Stimulated activated CD8-positive, alpha-beta memory T cell treated with anti-CD3 and anti-CD28 coated beads, Interleukin-4, amount 100 ng/mL, for 24 hours (primary cell): ENCODE measurements at places on chromosomes 7 and 10.

- no peak for DNase-seq
These were observed 2.1 kb upstream of the BNIP3 start for GRCh38 chr10:131983780-131984179.

DNA sequence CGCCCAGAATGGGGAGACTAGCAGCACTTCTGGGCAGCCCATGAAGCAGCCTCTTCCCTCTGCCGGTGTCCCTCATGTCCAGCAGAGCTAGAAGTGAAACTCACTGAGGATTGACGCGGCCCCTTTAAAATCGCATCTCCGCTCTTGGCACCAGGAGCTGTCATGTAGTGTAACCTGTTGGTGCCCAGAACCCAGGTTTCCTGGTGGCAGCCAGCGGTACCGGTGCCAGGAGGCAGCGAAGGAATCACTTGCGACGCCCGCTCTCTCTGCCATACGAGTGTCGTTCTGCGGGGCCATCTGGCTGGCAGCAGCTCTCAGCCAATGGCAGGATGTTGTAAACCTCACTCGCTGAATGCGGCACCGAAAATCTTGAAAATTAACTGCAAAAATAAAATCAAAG lies 82.7 kb downstream of the CUX1 start:
- DNase-seq = no peak

DNA sequence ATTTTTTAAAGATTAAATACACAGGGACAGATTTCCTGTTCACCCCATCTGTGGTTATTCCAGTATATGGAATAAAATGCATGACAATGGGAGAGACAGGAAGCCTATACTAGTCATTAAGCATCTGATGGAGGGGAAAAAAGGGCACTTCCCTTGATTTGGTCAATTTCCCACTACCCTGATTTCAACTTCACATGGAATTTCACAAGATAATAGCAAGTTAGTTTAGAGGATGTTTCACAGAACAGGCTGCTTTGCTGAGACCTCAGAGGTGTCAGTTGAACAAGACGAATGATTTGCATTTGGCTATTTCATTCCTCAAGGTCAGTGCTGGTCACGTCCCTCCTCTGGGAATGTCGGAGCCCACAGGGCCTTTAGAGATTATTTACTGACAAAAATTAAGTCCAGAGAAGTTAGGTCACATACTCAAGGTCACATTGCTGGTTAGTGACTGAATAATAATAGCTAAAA lies 4.7 kb upstream of the ITPRIP start:
- DNase-seq = no peak

DNA sequence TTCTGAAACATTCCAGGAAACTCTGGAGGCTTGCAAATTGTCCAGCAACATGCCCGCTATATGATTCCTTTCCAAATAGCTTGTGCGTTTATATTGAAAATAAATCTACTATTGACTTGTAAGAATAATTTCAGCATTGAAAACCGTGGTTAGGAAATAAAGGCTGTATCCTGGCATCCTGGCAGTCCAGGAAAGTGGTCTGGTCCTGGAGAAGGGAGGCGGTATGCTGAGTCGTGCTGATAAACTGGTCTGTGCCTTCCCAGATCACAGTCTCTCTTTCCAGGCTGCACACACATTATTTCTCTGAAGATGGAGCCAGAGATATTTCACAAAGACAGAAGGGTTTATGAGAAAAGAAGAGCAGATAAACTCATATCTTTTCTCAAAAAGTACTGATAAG lies 350.1 kb upstream of the COBL start:
- DNase-seq = no peak

GRCh38 chr7:142153400-142153799 lies 41.9 kb downstream of the MGAM2 start:
- no peak for DNase-seq

DNA sequence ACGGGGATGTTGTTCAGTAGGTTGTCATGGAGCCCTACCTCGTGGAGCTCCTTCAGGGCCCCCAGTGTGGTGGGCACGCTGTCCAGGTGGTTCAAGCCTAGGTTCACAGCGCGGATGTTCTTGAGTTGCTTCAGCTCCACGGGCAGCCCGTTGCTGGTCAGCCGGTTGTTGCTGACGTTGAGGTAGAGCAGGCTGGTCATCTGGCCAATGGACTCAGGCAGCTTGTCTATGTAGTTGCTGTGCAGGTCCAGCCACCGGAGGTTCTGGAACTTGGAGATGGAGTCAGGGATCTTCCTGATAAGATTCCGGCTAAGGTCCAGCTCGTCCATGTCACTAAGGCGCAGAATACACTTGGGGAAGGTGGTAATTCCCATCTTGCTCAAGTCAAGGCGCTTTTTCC lies 26.0 kb downstream of the LRRC18 start:
- DNase-seq = no peak

- DNase-seq = no peak
These were observed 416.4 kb upstream of the MKI67 start for GRCh38 chr10:128542659-128543058.

DNA sequence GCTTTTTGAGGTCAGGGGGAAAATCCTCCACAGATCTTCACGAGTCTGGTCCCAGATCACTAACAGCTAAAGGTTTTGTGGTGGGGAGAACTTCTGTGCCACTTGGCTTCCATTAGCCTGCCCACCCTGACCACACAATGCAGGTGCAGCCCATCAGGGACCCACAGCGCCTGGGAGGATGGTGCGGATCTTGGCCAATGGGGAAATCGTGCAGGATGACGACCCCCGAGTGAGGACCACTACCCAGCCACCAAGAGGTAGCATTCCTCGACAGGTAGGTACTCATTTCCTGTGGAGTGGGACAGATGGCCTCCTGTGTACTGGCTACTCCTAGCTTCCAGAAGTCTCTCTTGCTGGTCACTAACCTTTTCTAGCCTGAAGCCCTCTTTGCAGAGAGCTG lies 1.5 kb downstream of the FAM241B start:
- no peak for DNase-seq

- no peak for DNase-seq
These were observed 8.6 kb upstream of the SUN1 start for GRCh38 chr7:823649-824048.

DNA sequence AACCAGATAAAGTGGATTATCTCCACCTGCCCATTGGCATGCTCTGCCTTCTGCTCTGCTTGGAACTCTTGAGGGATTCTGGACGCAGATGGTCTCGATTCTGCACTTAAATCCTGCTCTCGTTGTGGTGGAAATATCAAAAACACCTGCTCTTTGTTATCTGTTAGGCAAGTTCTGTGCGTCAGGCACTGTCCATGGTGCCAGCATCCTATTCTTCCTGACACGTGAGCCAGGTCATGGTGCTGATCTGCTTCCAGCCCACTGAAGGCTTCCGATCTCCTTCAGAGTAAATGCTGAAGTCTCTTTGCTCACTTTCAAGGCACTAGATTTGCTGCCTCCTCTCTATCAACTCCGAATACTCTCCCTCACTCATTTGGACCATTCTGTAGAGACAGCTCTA lies 505.6 kb downstream of the HTR7 start:
- DNase-seq = no peak

DNA sequence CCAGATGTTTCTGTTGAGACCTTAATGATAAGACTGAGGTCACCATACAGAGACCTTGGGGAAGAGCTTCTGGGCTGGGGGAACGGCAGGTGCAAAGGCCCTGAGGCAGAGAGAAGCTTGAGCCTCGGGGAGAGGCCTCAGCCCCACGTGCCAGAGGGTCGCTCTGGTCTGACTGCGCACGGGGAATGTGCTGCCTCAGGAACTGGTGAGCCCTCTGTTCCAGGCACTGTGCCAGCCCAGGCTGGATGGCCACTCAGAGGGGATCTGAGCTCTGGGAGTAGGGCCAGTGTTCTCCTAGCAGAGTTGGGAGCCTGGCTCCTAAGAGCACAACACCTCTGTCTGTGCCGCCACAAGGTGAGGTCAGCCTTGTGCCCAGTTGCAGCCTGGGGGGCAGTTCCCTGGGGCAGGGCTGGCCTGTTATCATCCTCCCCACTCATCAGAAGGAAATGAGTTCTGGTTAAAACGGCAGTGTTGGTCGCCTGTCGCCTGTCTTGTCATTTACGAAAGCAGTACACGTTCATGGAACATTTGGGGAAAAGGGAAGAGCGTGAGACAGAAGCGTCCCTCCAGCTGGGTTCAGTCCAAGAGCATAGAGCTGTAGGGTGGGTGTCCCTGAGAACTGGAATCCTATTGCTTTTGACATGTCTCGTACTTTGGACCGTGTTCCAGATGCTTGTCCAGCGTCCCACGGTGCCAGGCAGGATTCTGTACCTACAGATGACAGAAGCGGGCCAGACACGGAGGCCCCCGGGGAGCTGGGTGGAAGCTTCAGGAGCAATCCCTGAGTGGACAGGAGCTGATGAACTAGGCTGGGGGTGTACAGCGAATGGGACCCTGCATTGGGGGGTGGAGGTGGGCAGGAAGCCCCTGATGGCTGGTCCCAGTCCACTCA lies 4.3 kb downstream of the TTYH3 start:
- DNase-seq = no peak

- no peak for DNase-seq
These were observed 121.8 kb downstream of the CAMK1D start for GRCh38 chr10:12471135-12471534.

DNA sequence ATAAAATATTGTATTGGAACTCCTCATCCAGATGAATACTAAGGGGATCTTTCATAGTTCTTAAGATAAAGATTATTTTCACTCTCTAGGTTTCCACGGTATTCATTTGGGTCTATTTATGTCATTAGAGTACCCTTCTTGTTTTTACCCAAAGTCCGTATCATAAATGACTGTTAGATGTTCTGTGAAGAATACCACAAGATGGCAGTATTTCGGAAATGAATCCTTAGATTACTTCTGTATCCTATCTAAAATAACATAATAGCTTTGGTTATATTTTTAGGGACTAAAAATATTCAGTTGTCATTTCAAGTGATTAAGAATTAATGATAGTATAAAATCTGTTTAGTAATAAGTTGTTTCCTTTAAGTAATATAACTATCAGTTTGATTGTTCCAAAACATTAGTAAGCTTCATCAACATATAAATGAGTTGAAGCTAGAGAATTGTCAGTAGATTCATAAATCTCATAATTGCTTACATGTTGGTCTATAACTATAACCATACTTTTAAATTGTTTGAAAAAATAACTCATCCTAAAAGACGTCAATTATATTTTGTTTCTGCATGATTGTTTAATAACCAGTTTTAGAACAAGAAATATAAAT lies 337.5 kb upstream of the KCND2 start:
- DNase-seq = no peak

- DNase-seq = no peak
These were observed 236.9 kb downstream of the KLF6 start for GRCh38 chr10:3548076-3548475.

- DNase-seq = no peak
These were observed 29.9 kb downstream of the RNLS start for GRCh38 chr10:88553116-88553752.

GRCh38 chr10:72145657-72146056 lies 57.3 kb upstream of the SPOCK2 start:
- no peak for DNase-seq

DNA sequence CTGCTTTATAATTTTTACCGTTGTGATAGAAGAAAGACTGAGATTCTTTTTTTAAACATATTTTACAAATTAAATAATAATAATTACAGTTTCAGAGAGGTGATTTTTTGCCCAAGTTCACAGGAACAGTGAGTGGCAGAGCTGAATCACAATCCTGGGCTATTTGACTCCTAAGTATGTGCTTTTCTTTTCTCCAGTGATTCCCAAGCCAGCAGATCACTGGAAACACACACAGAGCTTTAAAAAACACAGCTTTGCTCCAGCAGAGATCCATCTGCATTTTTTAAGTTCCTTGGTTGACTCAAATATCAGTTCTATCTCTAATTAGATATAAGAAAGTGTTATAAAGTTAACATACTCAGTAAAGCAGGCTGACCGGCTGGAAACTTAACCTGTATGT lies 69.0 kb downstream of the AHR start:
- DNase-seq = no peak

GRCh38 chr7:50305583-50306493 lies 1.3 kb downstream of the IKZF1 start:
- DNase-seq = no peak

GRCh38 chr7:107953924-107954303 lies 49.0 kb downstream of the LAMB1 start:
- no peak for DNase-seq

GRCh38 chr7:151579644-151580043 lies 59.9 kb upstream of the RHEB start:
- DNase-seq = no peak

- DNase-seq = no peak
These were observed 329.9 kb downstream of the PTPRN2 start for GRCh38 chr7:158257516-158258410.

DNA sequence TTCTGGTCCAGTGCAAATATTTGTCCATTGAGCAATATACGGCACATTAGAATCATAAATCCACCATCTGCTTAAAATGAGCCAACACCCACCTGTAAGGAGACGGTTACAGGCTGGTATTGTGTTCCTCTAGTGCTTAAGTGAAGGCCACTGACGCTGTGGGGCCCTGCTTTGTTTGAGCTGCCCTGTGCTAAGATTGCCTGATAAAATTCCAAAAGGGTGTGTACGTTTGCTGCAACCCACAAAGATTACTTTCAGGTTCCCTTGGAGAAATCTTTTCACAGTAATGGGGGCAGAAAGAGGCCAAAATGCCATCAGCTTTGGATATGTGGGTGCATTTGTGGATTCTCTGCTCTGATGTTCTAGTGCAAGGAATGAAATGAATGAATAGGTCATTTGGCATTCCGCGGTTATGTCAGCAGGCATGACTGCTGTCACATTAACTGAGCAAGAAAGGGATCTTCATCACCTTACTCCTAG lies 34.4 kb downstream of the AGR3 start:
- no peak for DNase-seq

GRCh38 chr10:110803830-110804338 lies 67.8 kb upstream of the PDCD4 start:
- DNase-seq = no peak

- no peak for DNase-seq
These were observed 429.7 kb downstream of the EXOC4 start for GRCh38 chr7:133682364-133683181.

DNA sequence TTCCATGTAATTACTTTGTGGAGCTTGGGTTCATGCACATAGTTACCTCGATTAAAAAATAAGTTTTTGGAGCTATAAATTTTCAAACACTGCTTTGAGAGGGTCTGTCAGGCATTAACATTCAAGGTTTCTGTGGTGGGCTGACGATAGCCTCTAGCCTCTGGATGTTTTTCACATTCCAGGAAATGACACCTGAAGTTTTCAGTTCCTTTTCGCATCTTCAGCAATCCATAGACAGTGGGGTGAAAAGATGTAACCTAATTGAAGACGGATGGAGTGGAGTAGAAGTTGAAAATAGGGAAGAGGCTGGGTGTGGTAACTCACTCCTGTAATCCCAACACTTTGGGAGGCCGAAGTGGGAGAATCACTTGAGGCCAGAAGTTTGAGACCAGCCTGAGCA lies 197.7 kb downstream of the AUTS2 start:
- DNase-seq = no peak

GRCh38 chr10:92867235-92867634 lies 18.9 kb downstream of the EXOC6 start:
- DNase-seq = no peak

DNA sequence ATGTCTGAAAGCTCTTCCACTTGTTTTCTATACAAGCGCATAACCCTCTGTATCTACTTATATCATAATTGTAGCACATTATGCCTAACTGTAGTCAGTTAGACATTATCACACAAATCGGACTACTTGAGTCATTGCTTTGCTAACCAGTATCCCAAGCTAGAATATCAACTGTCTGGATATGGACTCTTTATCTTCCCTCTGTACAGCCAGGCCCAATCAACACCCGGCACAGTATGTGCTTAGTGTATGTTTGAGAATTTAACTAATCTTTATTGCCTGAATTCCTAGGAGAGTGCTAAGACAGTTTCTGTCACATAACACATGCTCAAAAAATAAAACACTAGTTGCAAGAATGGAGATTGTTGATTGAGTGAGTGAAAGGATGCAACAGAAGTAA lies 211.2 kb downstream of the ARL4A start:
- no peak for DNase-seq
